ENCODE measurements at places on chromosomes 7 and 10. TPM values are rescaled to one million over a fixed set of nuclear protein-coding genes. Genes with fewer than 3 reads are reported as not detected.

The LIPN gene
- not detected for total RNA-seq

The NUDT5 gene
- total RNA-seq = 42.3 TPM

The GALNT17 gene
- total RNA-seq = 27.0 TPM

The CRTAC1 gene
- total RNA-seq = 19.3 TPM

The KIAA1549 gene
- total RNA-seq = 16.4 TPM

The C1QL3 gene
- total RNA-seq = 3.4 TPM

The ARHGEF5 gene
- total RNA-seq = 6.9 TPM

The CPA2 gene
- not detected for total RNA-seq

The RHOBTB1 gene
- total RNA-seq = 41.4 TPM

The TACC2 gene
- 44.5 TPM for total RNA-seq

The METTL27 gene
- 5.9 TPM for total RNA-seq

The NPY4R2 gene
- total RNA-seq = not detected

The NUDT13 gene
- 1.5 TPM for total RNA-seq

The BAMBI gene
- 55.9 TPM for total RNA-seq

The ICA1 gene
- total RNA-seq = 12.9 TPM

The VWC2 gene
- 3.7 TPM for total RNA-seq

The STK31 gene
- 0.55 TPM for total RNA-seq

The SPDYE11 gene
- total RNA-seq = not detected

The CALN1 gene
- 9.8 TPM for total RNA-seq

The MNX1 gene
- not detected for total RNA-seq

The PRSS37 gene
- total RNA-seq = not detected

The SPAM1 gene
- not detected for total RNA-seq

The LIPM gene
- not detected for total RNA-seq

The EIF5AL1 gene
- 0.11 TPM for total RNA-seq

The STAG3 gene
- total RNA-seq = 0.55 TPM

The NEUROG3 gene
- not detected for total RNA-seq

The IDI2 gene
- total RNA-seq = not detected

The OGDHL gene
- 15.8 TPM for total RNA-seq

The ADAM12 gene
- 29.9 TPM for total RNA-seq

The LRCH4 gene
- 41.8 TPM for total RNA-seq

The LIPK gene
- total RNA-seq = not detected

The PAX2 gene
- total RNA-seq = 5.2 TPM

The CAMK2B gene
- total RNA-seq = 39.1 TPM

The GDF2 gene
- total RNA-seq = not detected

The PRKRIP1 gene
- total RNA-seq = 51.7 TPM

The PODXL gene
- total RNA-seq = 42.2 TPM

All from camera-type eye (tissue), 1 donor.